Activated effector memory CD4-positive, alpha-beta T cell treated with anti-CD3 and anti-CD28 coated beads, Interleukin-2, amount 50 U/mL, for 16 hours (primary cell): ENCODE measurements at places on chromosomes 2 and 18.

GRCh38 chr2:64359892-64360657 is 93.9 kb upstream of the LGALSL start:
- DNase-seq: peak; percentile 81

DNA sequence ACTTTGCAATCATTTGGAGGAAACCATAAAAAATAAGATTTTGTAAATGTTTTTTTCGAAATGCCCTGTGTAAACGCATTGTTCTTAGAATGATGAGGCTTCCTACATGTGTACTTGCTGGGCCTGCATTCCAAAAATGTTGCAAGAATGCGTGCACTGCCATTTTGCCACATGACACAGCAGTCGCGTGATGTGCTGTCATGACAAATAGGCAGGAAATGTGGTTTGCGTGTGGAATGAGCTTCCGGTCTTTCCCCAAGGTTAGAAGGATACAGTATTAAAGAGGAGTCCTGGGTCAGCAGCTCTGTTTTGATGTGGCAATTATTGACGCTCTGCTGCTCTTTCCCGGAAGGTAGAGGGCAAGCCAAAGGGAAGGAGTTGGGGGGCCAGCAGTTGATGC is 18.1 kb upstream of the SERPINB2 start:
- no peak for DNase-seq

- no peak for DNase-seq
These were observed 111.6 kb downstream of the AGAP1 start for GRCh38 chr2:235605312-235606003.

- peak; percentile 58 for DNase-seq
These were observed 7.2 kb upstream of the NEU4 start for GRCh38 chr2:241801611-241802420.

DNA sequence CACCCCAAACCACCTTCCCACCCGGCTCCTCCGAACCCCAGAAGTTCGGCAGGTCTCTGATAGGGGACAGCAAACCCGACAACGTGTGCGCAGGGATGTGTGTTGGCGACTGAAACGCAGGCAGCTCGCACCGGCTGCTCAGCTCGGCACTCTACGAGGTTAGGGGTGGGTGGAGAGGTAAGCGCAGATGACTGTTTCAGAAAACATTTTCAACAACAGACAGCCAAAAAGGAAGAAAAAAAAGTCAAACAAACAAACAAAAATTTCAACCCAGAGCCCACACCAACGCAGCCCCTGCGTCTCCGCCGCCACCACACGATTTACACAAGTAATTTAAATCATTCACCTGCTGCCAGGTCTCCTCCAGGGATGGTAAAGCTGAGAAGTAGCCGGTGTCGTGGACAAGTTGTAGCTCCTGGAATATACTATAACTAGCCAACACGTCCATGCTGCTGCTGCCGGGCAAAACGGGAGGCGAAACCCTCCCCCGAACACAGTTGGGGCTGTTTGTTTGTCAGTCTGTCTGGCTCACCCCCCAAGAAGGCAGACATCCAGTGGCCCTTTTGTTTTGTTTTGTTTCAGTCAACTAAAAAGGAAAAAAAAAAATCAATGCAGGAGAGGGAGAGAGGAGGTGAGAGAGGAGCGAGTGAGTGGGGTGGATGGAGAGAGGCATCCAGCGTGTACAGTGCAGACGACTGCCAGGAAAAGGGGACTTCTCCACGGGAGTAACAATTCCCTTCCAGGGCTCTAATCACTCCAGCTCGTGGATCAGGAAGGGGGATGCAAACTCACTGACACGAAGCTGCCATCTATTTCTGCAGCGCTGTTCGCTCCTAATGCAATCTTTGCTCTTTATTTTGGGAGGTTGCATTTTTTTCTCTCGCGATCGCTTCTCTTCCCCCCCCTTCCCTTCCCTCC is at the start of gene KLF7:
Gene KLF7, minus strand, starts transcription at position 828 of the 918 bp plus-strand sequence. Its CDS starts 380 bp downstream, at position 448.
- DNase-seq: peak; percentile 87

DNA sequence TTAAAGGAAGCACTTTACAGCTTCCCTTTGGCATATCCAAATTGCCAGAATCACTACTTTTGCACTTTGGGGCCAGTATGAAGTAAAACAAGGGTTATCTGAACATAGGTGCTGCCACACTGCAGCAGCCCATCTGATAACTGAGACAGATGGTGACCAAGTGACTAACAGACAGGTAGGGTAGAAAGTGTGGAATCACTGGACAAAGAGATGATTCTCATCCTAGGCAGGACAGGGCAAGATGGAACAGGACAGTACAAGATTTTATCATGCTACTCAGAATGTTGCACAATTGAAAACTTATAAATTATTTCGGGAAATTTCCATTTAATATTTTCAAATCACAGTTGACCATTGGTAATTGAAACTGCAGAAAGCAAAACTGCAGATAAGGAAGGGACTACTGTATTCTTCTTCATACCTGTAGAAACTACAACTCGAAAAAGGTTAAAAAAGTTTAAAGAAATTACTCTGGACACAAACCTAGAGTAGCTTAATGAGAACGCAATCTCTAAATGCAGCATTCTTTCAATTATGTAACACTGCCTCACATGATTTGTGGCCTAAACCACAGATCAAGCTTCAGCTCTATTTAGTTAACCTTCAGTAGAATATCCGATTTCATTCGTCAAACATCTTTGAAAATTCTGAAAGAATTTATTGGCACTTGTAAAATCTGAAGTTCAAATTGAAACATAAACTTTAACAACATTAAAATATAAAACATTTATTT is 31.4 kb downstream of the HEATR5B start:
- DNase-seq: no peak

- no peak for DNase-seq
These were observed 56.3 kb upstream of the ZNF532 start for GRCh38 chr18:58808349-58808748.

DNA sequence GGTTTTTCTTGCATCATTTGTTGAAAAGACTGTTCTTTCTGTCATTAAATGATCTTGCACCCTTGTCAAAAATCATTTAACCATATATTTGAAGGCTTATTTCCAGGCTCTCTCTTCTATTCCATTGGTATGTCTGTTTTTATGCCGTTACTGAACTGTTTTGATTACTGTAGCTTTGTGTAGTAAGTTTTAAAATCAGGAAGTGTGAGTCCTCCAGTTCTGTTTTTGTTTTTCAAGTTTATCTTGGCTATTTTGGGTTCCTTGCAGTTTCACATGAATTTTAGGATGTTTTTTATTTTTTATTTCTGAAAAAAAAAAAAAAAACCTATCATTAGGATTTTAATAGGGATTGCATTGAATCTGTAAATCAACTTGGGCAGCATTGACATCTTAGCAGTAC is 39.0 kb downstream of the SLC39A10 start:
- no peak for DNase-seq
